ENCODE measurements at places on chromosomes 16 and 17.

DNA sequence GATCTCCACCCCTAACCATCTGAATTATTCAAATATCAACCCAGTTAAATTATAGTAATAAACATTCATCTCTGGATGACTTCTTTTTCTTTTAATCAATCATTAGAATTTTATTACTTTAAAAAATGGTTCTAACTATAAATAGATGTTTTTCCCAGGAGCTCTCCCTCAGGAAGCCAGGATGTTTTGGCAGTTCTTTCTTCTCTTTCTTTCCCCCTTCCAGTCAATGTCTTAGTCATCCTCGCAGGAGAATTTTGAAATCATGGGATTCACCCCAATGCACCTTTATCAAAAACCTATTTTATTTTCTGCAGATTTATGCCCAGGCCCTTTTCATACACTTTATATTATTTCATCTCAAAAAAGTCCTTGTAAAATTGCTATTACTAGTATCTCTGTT, 711.6 kb downstream of the CDH11 start:
- no peak for DNase-seq

DNA sequence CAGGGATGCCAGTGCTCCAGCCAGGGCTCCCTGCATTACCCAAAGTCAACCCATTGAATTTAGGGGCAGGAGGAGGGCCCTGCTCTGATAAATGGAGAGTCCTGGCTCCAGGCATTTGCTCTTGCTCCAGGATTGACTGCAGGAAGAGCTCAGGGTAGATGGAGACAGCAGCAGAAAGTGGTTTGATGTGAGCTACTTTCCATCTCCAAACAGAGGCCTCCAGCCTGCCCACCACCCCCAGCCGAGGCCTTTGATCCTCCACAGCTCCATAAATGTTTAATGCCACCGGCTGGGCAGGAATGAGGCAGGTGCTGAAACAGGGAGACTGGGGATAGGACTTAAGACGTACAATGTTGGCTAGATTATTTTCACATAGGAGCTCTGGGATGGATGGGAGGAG, 4.3 kb upstream of the SEZ6 start:
- DNase-seq, result no peak

DNA sequence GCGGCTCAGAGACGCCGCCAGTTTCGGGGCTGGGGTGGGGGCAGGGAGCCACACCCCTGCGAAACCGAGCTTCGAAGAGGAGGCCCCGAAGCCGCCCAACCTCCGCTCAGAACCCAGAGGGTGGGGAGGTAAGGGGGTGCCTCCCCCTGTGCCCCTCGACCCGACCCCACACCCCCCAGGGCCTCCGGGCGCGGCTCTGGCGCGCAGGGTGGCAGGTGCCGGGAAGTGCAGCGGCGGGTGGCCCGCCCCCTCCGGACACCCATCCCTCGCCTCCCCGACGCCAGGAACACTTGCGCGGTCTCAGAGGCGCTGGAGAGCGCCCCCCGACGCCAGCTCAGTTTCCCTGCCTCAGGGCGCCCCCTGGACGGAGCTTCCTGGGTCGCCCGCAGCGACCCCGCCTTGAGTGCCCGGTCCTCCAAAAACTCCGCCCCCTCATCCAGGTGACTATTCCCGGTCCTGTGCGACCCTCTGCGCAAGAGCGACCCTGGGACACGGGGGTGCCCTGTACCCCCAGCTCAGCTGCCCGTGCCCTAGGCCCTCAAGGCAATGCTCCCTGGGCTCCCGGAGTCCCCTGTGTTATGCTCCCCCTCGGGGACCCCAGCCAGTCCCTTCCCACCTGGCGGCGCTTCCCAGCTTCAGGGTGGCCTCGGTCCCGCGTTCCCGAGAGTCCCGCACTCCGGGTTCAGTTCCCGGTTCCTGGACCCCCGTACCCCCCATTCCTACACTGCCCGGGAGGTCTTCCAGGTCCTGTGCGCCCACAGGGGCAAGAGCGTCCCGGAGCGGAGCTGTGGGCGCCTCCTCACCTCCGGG, 562 bp downstream of the PPL start:
- no peak for DNase-seq

DNA sequence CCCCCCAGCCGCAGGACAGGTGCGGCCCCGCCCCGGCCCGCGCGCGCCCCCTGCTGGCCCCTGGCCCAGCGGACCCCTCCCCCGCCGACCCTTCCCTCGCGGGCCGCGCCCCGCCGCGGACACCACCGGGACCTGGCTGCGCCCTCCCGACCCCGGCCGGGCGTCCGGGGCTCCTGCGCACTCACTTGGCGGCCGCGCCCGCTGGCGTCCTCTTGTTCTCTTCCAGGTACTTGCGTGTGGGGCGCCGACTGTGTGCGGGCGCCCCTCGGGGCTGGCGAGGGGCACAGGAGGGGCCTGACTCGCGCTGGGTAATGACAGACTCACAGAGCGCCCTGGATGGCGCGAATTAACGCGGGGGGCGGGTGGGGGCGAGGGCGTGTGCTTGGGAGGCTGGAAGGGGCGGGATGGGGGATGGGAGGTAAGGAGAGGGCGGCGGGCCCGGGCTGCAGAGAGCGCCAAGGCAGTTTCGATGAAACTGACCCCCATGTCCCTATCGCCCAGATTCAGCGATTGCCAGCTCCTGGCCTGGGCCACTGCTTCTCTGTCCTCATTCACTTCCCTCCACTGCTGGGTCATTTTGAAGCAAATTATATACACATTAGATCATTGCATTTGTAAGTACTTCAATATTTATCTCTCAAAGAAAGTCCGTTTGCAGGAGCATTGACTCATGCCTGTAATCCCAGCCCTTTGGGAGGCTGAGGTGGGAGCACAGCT, 445 bp upstream of the DBNDD1 start:
- peak; percentile 61 for DNase-seq

- DNase-seq, result no peak
Observed at GRCh38 chr16:86240716-86241363, 269.5 kb upstream of the FOXF1 start.

DNA sequence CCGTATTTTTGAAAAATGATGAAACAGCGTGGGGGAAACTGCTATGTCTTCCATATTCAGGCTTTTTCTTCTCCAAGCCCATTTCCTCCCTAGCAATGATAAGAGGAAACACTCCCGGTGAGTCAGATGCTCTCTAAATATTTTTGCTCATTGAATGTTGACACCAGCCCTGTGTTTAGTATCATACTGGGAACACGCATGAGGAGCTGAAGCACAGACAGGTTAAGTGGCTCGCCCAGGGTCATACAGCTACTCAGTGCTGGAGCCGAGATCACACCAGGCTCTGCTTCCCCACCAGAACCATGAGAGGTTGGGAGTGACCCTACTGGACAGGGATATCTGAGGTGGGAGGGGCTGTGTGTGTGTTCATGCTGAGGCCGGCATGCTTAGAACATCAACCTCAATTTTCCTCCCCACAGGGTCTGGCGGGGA, 37.8 kb upstream of the ADGRG1 start:
- DNase-seq, result no peak

- DNase-seq, result no peak
Observed at GRCh38 chr16:17168181-17168580, 302.6 kb downstream of the XYLT1 start.

GRCh38 chr17:41467561-41467960, 375 bp upstream of the KRT32 start:
- DNase-seq, result no peak

GRCh38 chr17:79621151-79621943, 10.5 kb upstream of the RBFOX3 start:
- no peak for DNase-seq

DNA sequence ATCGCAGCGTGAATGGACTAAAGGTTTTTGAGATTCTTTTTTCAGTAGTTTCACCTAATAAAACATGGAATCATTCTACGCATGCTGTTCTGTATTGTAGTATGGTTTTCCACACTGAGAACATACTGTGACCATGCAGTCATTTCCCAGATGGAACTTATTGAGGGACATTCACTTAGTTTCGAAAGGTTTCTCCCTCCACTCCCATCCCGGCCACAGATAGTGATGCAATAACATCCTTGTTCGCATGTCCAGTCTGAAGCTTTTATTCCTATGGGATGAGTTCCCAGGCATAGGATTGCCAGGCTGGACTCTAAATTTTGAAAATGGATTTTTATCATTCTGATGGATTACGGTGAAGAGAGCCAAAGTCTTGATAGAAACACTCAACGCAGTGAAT, 420.4 kb downstream of the WWOX start:
- DNase-seq, result no peak

DNA sequence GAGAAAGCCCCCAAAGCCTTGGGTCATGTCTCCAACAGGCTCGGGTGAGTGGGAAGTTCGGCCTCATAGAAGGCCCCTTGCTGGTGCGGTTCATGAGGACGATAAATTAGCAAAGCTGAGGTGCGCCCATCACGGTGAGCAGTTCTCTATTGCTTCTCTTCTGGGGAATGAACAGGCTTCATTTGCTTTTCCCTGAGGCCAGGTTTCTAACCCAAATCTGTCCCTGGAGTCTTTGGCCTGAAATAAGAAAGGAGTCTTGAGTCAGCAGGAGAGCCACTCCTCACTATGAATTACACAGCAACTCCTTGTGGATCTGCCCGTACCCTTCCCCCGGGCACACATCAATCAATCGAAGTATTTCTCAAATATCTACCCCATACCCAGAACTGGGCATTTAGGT, 94.6 kb downstream of the YPEL2 start:
- no peak for DNase-seq

- DNase-seq, result no peak
Observed at GRCh38 chr16:86941731-86942130, 363.4 kb downstream of the FOXL1 start.

- no peak for DNase-seq
Observed at GRCh38 chr16:48408688-48409087, 23.5 kb upstream of the SIAH1 start.

DNA sequence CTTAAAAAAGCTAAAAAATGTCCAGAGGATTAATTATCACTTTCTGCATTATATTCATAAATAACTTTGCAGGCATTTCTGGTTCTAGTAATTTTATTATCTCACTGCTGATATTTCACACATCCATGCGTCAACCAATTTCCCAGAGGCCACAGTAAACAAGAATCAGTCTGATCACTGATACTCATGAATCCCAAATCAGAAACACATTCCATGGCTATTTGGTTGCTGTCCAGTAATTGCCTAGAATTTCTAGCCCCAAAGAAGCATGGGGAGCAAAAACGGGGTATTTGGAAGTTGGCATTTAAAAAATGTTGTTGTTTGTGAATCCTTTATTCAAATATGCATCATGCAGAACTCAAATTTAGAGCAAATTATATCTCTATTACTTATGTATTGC, 244.8 kb downstream of the CDH8 start:
- no peak for DNase-seq

DNA sequence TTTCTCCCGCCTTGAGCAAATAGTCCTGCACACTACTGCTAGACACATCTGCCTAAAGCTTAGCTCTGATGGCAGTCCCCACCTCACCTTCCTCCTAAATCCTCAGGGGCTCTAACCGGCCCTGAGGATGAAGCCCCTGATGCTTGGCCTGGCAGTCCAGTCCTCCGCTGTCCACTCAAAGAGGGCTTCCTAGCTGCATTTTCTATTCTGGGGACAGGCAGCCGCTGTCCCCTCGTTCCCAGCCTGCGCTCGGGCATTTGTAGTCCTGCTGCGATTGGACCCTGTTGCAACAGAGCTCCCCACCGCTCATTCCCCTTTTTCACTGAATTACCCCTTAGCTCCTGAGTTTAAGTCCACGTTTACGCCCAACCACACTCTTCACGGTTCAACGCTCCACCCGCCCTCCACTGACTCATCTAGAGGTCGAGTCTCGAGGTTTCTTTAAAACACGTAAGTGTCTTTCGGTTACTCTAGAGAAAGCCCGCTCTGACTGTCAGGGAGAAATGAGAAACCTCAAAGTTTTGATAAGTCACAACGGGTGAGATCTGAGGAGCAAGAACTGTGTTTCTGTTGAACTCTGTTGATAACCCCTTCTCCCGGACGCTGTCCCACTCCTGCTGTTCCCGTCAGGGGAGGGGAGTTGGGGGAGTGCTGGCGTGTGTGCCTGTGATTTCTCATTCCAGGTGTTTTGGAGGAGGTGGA, 4.5 kb downstream of the CCR7 start:
- peak; percentile 76 for DNase-seq

DNA sequence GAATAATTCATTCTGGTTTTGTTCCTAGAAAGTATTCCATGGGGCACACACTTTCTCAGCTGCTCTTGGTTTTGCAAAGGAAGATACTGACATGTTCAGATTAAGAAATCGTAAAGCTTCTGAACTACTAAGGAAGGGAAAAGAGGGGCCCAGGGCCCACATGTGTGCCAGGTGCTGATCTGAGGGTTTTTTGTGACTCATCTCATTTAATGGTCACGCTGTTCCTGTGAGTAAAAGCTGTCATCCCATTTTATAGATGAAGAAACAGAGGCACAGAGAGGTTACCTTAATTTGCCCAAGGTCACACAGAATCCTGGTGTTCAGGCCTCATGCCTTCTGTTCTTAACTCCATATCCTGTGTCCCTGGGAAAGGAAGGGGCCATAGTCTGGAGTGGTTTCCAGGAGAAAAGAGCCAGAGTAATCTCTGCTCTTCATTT, 113.2 kb downstream of the MSI2 start:
- no peak for DNase-seq

GRCh38 chr16:80564394-80564793, 23.6 kb downstream of the DYNLRB2 start:
- DNase-seq, result no peak

DNA sequence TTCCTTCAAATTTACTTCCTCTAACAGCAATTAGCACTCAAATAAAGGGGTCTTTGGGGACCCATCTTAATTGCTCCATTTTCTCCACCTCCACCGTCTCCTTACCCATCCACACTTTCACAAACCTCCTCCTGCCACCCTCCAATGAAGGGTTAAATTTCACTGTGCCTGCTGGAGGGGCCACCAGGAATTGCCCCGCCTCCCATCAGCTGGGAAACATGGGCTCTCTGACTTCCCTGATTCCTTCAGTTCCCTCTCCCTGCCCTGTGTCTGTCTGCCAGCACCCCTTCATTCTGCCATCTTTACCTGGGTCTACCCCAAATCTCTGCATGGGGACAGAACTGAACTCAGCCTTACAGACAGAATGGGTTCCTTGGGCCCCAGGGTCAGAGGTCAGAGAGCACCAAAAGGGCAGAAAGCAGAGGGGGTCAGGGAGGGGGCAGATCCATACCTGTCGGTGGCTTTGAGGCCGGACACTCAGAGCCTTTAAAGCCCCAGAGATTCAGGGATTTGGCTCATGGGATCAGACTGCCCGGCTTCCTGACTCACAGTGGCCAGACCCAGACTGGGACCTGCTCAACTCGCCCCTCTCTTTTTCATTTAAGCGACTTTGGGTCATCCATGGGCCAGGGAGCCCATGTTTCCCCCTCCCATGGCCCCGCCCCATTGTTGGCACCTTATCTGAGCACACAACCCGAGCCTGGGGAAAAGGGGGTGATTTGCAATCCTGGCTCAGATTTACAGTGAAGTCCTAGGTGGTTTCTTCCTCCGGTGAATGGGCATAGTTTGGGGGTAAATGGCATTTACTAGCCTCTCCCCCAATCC, 17.6 kb upstream of the SP2 start:
- DNase-seq, result no peak

GRCh38 chr16:16033208-16033717, 83.8 kb downstream of the ABCC1 start:
- DNase-seq, result no peak

DNA sequence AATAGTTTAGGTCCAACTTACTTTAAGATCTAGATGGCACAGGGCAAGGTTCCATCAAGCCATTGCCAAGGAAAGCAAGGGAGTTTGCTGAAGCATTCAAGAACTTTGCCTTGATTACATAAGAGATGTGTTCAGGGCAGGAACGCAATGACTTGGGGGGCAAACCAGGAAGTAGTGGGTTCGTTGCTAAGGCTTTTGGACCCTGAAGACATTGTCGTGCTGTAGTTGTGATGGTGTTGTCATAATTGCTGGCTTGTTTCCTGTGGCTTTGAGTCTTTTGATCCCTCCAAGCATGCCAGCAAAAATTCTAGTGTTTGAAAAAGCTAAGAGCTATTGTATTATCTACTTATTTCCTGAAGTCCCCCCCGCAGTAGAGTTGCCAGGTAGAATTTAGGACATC, 70.7 kb upstream of the HNF1B start:
- DNase-seq, result no peak
